Fibroblast of skin of abdomen (primary cell): ENCODE measurements at places on chromosomes 1 and 21.

DNA sequence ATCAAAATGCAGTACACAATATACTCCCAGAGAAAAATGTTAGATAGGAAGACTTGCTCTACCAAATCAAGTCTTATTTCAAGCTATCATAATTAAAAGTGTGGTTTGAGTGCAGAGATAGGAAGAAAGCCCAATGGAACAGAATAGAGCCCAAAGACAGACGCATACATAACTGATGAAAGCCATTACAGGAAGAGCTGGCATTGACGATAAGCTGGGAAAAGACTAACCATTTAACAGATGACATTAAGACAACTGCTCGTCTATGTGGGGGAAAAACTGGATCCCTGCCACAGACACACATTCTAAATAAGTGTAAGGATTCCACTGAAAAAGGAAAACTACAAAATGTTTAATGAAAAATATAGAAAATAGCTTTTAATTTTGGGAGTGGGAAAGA lies 85.5 kb downstream of the NGF start:
- DNase-seq, result no peak

GRCh38 chr1:72371259-72372035 lies 89.1 kb upstream of the NEGR1 start:
- no peak for DNase-seq

- no peak for DNase-seq
Observed at GRCh38 chr1:229905031-229905545, 161.9 kb upstream of the GALNT2 start.

GRCh38 chr1:171258429-171258828 lies 10.1 kb downstream of the FMO1 start:
- no peak for DNase-seq
